ENCODE measurements at places on chromosomes 16 and 17.

DNA sequence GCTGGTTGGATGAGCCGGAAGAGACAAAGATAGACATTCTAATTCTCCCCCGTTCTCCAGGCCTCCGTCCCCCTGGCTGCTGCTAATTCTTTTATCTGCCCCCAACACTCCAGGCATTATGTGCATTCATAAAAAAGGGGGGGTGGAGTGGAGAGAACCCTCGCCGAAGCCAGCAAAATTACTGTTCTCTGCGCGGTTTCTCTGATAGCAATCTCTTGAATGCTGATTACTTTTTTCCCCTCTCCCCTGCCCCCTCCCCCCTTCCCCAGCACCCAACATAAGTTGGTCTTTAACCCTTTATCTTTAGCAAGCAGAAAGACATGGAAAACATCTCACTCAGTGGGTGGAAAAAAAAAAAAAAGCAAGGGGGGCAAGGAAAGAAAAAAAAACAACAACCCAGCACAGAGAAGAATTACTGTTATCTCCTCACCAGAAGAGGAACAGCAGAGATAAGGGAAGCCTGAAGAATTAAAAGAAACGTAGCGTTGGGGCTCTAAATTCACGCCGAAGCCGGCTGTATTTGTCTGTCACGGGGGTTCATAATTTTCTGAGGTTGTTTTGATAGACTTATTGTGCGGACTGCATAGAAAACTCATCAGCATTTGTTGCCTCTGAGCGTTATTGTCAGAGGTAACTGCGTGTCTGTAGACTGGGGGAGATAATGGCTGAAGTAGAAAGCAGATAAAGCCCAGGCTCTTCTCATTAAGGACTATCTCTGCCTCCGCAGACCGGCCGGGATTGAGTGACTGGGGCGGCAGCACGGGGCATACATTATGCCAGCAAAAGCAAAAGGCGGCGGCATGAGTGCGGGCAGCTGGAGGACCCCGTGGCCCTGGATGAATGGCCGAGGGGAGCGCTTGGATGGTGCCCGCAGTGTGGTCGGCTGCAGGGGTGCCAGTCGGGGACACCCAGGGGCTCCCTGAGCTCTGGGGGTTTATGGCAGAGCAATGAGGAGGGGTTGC is 126.9 kb downstream of the MRM1 start:
- DNase-seq = peak; percentile 34

- DNase-seq = no peak
Observed at GRCh38 chr17:1779571-1780131, 17.8 kb downstream of the SERPINF1 start.

GRCh38 chr17:75267153-75267410 is 3.9 kb downstream of the MIF4GD start:
- DNase-seq = no peak

GRCh38 chr17:43881758-43882505 is 25.4 kb downstream of the MPP2 start:
- no peak for DNase-seq

All from stimulated activated CD4-positive, alpha-beta T cell treated with anti-CD3 and anti-CD28 coated beads, Interleukin-15, amount 100 ng/mL, for 48 hours (primary cell).